ENCODE measurements at places on chromosomes 3 and 15. TPM values are rescaled to one million over a fixed set of nuclear protein-coding genes. Genes with fewer than 3 reads are reported as not detected.

DNA sequence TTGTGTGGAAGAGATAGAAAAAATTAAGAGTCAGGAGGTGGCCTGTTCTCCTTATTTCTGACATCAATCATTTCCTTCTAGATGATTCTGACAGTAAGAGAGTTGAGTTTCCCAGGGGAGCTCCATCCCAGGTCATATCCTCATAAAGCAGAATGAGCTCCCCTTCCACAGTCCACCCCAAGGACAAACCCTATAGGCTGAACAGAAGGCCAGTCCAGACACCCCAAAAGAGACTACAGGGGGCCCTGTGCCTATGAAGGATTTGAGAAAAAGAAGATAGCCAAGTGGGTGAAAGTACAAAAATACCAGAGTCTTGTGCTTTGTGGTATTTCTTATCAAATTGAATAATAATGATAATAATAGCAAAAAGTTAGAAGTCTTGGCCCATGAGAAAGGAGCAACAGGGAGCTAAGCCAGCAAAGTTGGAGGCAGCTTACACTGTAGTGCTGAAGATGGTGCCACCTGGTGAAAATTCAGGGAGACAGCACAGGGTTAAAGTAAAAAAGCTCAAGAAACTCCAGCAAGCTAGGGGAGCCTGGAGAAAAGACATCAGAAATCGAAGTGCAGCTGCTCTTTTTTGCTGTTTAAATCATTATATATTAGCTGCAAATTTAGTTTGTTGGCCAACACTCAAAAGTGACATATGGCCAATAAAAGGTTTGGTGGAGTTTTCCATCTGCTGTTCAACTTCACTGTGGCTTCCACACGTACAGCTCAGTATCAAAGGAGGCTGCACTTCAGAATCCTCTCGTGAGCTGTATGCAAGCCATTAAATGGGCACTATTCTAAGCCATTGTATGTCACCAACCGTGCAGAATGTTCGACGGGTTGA, 35.8 kb upstream of the SLC24A5 start:
- DNase-seq: peak; percentile 21

GRCh38 chr3:174100744-174101143, 703.2 kb downstream of the NLGN1 start:
- no peak for DNase-seq

DNA sequence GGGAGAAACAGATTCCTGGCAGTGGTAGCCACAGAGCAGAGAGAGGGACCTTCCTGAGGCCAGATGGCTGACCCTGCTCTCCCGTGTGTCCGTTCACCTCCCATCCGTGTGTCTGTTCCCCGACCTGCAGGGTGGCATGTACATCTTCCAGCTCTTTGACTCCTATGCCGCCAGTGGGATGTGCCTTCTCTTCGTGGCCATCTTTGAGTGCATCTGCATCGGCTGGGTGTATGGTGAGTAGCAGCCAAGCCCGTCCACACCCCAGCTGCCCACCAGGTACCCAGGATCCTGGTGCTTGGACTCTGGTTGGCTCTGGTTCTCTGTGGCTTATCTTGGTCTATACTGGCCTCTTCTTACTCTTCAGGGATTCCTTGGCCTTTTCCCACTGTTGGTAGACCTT, 59.5 kb upstream of the SLC6A1 start:
- no peak for DNase-seq

CD80 gene
- total RNA-seq: not detected

DNA sequence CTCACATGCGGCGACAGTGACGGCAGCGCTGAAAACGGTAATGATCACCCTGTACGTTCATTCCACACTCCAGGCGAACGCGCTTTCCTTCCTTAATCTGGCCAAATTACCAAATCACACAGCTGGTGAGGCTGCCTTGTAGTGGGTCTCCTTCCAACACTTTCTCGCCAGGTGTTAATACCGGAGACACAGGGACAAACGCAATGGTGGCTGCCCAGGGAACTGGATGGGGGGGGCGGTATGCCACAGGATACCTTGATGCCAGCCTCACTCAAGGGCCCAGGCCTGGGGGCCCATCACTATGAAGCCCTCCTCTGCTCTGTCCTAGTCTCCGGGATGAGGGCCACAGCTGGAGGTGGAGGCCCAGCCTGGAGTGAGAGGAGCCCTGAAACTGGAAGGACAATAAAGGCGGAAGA, 1.4 kb upstream of the CAMK2N2 start:
- DNase-seq: no peak

DNA sequence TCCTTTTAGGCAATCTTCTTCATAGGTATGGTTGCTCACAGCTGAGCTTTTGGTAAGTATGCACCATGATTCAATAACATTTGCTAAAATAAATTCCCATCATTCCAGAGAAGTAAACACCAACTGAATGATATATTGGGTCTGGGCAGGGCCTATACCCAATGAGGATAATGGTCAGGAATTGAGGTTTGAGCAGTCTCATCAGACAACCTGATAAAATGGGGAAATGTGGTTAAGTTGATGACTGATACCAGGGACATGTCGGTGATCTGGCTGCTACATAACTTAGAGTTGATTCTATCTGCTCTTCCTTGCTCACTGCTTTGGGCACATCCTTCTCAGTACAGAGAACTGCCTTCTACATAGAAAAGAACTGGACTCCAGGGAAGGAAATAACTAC, 92.9 kb downstream of the GPR156 start:
- DNase-seq: no peak

GRCh38 chr15:96042734-96043224, 287.7 kb upstream of the NR2F2 start:
- DNase-seq: no peak

GRCh38 chr3:142801746-142802145, 77.9 kb downstream of the TRPC1 start:
- no peak for DNase-seq

OSBPL10 gene
- total RNA-seq: 20.2 TPM

DNA sequence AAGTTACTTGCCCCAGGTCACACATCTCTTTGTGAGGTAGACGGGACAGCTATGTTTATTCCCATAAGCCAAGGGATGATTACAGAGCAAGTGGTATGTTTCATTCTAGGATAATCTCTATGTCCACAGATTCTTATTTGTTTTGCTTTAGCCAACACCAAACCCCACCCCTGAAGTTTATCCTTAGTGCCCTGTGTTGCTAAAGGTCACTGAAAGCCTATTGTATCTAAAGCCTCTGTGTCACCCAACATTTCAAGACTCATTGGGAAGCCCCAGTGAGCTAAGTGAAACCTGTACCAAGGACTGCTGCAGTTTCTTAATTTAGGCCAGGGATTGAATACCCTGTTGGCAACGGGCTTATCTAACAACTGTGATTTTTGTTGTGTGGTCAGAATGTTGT, 135.6 kb downstream of the ADAMTS9 start:
- no peak for DNase-seq

DNA sequence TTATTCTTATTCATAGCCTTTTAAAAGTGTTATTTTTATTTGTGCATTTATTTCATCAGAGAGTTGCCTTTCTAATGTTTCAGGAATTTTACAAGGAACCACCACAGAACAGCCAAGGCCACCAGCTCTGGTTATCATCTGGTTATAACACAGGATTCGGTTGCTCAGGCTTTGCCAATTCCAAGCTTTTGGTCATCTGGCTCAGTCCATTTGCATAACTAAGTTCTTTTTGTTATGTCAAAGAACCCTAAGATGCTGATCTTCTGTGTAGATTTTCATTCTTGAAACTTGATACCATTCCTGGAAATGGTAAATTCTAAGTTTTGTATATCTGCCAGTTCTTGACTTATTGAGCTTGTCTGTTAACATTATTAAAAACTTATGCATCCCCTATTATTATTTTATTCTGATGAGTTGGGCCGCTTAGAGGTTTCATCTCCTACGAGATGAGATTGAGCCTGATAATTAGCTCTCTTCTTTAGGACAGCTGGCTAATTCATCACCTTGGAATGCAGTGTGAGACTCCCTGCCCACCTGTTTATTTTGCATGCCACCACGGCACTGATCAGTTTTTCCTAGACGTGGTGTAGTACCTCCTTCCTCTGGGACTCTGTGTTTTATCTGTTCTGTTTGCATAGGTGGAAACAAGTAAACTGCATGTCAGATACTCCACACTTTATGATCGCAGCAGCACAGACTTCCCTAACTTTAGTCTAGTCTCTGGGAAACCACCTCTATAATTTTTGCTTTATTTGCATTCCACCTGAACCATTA, 264.8 kb downstream of the SLCO3A1 start:
- DNase-seq: no peak

CHAC1 gene
- 9.4 TPM for total RNA-seq

TRPM1 gene
- 0.03 TPM for total RNA-seq

DNA sequence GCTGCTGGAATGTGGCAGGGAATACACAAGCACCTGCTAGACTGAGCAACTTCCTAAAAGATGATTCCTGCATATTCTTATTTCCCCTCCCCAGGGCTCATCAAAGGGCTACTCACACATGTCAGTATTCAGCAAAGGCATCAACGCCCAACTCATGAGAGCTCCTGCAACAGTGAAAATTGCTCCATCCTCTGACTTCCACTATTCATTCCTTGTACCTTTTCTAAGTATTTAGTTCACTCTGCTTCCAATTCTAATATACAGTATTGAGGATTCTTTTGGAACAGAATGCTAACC, 84.1 kb downstream of the SCN11A start:
- no peak for DNase-seq

COL6A6 gene
- not detected for total RNA-seq

DNA sequence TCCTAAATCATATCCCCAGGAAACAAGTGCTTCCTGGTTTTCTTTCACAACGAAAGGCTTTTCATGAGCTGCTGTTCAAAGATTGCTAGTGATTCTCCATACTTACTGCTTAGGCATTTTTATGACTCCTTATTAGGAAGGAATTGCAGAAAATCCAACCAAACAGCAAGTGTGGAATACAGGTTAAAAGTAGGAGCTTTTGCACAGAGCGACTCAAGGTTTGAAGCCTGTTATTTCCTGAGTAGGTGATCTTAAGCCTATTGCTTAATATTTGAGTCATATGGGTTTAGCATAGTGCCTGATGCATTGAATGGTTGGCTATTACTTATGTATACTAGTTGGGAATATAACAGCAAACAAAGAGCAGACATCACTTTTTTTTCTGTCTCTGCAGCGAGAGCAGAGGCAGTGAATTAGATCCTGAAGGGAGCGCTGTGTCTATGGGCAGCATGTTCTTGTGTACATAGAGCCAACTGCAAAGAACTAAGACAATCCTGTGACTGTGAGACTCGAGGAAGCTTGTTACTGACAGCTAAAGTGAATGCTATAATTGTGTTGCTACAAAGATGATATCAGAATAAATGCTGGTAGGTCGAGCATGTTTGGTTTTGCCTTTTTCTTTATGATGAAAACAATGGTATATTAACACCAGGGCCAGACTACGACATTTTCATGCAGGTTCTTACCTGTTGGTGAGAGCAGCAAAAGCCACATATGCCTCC, 6.3 kb downstream of the TM4SF1 start:
- DNase-seq: peak; percentile 73

C3orf70 gene
- total RNA-seq: 2.6 TPM

FEZF2 gene
- total RNA-seq: not detected

GRCh38 chr3:62172199-62172598, 201.2 kb downstream of the FEZF2 start:
- DNase-seq: no peak

DNA sequence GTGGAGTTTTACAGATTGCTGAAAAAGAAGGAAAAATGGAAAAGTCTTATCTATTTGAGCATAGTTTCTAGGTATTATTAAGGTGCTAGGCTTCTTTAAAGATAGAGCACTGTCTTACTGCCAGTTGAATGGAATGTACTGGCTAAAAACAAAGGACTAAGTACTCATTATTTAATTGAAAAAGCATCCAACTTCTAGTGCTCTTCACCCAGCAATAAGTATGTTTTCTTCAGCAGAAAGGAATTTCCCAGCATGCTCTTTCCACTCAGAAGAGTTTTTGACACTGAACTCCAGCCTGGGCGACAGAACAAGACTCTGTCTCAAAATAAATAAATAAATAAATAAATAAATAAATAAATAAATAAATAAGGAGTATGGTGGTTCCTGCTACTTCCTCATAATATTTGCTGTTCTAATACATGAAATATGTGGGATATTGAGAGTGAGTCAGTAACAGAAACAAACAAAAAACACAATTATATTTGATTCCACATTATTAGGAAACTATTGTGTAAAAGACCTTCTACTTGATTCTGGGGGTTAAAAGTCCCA, 70.6 kb downstream of the ATP13A4 start:
- DNase-seq: no peak

DNA sequence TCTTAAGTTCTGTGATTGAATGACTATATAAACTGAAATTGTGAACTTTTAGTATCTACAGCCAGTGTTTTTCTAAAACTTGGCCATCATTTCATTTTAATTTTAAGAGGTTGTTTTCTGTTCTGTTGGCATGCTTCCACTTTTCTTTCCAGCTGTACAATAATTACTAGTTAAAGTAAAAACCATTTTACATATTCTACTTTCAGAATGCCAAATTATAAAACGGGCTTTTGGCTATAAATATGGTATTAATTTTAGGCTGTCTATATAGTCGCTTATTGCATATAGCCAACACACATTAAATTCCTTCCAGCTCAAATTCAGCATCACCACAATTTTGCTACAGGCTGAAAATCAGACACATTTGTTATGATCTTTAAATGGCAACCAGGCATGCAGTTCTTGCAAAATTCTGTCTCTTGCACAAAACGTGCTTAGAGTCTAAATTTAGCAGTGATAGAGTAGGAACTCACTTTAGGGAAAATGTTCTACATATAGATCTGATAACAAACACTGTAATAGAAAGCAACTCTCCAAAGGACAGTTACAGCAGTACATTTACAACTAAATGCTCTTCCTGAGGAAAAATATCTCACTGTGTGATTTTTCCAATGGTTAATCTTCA, 81.1 kb downstream of the BTD start:
- DNase-seq: no peak

PCOLCE2 gene
- 22.7 TPM for total RNA-seq

ACKR4 gene
- total RNA-seq: not detected

- DNase-seq: peak; percentile 37
Observed at GRCh38 chr3:188760408-188760807, 411.4 kb upstream of the TPRG1 start.

DNA sequence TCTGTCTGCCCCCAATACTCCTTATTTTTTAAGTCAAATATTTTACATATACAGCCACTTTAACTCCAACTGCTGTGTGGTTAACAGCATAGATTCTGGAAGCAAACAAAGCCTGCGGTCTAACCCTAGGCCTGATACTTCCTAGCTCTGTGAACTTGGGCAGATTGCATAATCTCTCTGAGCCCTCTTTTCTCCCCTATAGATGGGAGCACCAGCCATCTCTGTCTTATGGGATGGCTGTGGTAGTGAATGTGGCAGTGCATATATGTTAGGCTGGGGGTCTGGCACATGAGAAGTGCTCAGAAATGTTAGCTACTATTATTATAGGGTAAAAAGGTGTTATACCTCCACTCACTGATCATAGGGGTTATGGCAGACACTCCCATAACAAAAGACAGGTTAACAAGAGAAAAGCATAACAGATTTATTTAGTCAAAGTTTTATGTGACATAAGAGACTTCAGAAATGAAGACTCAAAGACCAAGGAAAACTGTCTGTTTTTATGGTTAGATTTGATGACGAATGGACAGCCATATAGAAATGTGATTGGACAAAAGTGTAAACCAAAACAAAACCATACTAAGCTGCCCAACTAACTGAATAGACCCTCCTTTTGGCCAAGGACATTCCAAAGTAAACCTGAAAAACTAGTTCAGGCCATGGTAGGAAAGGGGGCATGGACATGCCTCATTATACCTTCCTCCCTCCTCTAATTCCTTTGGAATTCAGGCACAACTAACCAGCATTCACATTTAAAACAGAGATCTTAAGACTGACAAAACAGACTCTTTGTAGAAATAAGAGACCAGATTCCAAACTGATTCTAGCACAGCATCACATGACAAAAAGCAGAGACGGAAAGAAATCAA, 53.9 kb upstream of the DAZL start:
- DNase-seq: no peak

CMTM7 gene
- 57.9 TPM for total RNA-seq

LIPH gene
- total RNA-seq: 0.63 TPM
